Stimulated activated CD4-positive, alpha-beta T cell treated with anti-CD3 and anti-CD28 coated beads, TNF-alpha, amount 100 ng/mL, for 48 hours (primary cell): ENCODE measurements at places on chromosomes 16 and 17.

DNA sequence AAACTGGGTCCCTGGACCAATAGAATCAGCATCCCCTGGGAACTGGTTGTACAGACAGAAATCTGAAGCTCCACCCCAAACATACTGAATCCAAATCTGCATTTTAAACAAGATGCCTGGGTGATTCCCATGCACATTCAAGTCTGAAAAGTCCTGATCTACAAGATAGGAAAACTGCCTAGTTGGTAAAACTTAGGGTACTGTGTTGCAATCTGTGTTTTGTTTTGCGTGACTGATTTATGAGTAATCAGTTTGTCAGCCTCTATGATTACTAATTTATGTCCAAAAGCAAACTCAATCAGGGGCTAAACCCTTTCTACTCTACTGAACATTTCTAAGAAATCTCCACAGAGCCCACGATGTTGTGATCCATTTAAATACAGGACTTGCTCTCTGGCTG lies 103.8 kb downstream of the YPEL2 start:
- DNase-seq, result no peak

- no peak for DNase-seq
Observed at GRCh38 chr17:50182783-50183420, 17.1 kb downstream of the SGCA start.

DNA sequence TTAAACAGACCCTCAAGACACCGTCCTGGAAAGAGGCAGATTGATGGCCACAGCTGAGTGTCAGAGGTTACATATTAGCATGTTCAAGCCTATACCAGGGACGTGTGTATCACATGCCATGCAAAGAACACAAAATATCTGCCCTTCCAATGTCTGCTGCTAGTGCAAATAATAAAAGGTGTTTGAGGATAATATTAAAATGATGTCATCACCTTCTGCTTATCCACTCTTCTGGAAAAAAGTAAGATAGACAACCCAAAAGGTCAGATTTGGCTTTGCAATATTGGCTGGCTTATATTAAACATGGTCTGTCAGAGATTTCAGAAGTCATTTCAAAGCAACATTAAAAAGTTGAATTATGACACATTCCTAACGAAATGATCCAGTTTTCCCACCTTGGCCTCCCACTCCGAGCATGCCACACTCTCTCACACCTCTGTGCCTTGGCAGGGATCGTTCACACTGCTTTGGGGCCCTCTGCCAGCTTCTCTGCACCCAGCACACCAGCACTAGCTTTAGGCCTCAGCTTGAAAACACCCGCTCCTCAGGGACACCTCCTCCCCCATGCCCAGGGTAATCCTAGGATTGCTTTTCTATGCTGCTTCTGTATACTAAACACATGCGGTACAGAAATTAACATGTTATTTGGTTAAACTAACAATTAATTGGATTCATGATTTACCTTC lies 248.2 kb downstream of the NTN1 start:
- DNase-seq, result no peak

DNA sequence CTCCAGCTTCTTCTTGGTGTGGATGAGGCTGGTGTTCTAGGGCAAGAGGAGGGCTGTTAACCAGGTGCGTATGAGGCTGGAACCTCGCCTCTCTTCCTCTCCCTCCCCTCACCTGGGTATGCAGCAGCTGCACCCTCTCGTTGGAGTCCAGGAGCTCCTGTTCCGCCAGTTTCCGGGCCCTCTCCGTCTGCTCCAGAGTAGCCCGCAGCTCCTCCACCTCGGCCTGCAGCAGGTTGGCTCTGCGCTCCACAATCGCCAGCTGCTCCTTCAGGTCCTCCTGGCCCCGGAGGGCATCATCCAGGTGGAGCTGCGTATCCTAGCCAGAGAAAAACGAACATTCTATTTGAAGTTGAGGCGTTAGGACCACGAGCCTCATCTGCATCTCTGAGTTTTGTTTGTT lies 25.4 kb downstream of the MYH3 start:
- no peak for DNase-seq

- no peak for DNase-seq
Observed at GRCh38 chr16:51853586-51853985, 693.4 kb downstream of the TOX3 start.

DNA sequence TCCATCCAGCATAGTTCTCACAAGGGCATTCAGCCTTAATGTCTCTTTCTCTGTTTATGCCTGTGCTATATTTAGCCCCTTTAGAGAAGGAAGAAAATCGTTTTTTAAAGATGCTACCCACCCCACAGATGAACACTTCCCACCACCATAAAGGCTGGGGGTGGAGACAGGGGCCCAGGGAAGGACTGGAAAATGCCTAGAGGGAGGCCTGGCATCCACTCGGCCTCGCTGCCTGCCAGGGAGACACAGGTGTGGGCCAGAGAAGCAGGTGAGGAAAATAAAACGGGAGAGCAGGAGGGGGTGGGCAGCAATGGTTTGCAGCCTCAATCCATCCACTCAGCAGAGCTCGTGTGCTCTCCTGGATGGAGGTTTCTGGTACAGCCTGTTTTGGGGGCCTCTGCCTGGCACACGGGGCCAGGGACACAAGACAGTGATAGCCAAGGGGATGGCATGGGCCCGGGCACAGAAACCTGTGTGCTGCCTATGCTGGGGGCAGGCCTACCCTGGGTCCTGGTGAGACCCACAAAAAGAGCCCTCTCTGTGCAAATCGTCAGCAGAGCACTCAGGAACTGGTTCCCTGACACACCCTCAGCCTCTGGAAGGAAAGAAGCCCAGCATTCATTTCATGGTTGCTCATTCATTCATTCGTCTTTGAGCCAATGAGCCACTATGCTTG lies 121.4 kb downstream of the C16orf78 start:
- no peak for DNase-seq

GRCh38 chr17:81514489-81514738 lies 1.8 kb upstream of the ACTG1 start:
- no peak for DNase-seq

GRCh38 chr17:64377769-64378282 lies 12.8 kb downstream of the PECAM1 start:
- DNase-seq, result no peak

GRCh38 chr17:49577963-49578362 lies 2.3 kb downstream of the NXPH3 start:
- DNase-seq, result no peak

- no peak for DNase-seq
Observed at GRCh38 chr16:22016927-22017326, 9.0 kb downstream of the MOSMO start.

- DNase-seq, result no peak
Observed at GRCh38 chr16:82703871-82704768, 77.4 kb downstream of the CDH13 start.
